Gastroesophageal sphincter (tissue), 4 donors: ENCODE measurements at places on chromosomes 1 and 21. TPM values are rescaled to one million over a fixed set of nuclear protein-coding genes. Genes with fewer than 3 reads are reported as not detected.
A peak's percentile ranks its signal among the peaks of the same experiment; 100 is the strongest.

Gene WNT9A
- total RNA-seq = 7.7 TPM

DNA sequence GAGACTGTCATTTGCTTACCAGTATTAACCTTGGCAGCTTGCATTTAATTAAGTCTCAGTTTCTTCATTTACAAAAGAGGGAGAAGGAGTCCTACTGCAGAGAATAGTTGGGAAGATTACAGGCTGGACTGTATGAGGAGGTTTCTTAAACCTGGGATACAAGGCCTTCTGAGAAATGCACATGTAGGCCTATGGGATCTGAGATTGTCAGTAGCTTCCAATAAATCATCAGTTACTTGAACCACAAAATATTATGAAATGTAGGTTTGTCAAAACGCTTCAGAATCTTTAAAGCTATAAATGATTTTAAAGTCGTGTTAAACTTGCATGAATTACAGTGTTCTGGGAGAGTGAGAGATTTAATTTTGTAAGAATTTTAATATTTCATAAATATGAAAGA is 69.6 kb downstream of the NRIP1 start:
- H3K27ac ChIP-seq = no peak overlapping the region
- ATAC-seq = no peak
- H3K4me3 ChIP-seq = no peak overlapping the region
- H3K36me3 ChIP-seq = peaks cover 6% of the 10 kb centered on the region
- no peaks in the 10 kb centered on the region for H3K4me1 ChIP-seq

DNA sequence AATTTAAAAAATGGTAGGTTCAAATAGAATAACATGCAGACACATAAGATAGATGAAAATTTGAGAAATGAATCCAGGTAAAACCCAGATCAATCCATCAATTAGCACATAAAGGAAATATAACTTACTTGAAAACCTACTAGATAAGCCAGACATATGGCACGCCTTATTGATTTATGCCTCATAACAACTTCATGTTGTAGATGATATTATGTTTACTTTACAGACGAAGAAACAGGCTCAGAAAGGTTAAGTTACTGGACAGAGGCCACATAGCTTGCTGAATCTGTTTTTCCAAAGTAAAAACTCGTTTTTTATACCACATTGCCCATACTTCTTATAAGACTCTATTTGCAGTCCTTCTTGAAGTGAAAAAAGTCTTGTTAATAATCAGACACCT is 22.1 kb upstream of the NCF2 start:
- H3K4me1 ChIP-seq = peaks cover 3% of the 10 kb centered on the region
- no peak overlapping the region for H3K27ac ChIP-seq
- H3K4me3 ChIP-seq = no peak overlapping the region
- H3K27me3 ChIP-seq = no peaks in the 10 kb centered on the region

Gene SAMD13
- not detected for total RNA-seq

DNA sequence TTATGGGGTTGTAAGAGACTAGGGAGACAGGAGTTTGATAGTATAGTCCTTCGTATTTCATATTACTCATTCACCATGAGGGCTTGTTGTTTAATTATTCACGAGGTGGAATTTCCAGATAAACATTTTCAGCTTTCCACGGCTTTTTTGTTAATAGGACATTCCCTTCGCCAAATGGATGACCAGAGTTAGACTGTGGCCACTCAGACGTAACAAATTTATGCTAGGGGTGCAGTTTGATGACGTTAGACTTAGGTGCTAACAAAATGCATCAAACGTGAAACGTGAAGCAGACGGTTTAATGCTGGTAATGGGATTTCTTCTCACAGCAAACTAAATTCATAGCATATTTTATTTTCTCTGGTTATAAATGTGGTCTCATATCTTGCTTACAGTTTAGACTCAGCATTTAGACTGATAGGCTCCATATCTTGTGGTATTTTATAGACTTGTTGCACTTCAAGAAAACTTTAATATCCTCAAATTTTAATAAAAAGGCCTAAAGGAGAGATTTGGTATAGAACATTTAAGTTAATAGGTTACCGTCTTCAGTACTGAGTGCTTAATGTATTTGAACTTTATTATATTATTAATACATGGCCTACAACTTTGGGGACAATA is 2.3 kb downstream of the DHX9 start:
- peaks cover 4% of the 10 kb centered on the region for H3K4me1 ChIP-seq
- H3K27ac ChIP-seq = peak overlapping the region; percentile 97
- peak overlapping the region; percentile 81 for H3K4me3 ChIP-seq
- ATAC-seq = no peak
- H3K36me3 ChIP-seq = peaks cover 31% of the 10 kb centered on the region

DNA sequence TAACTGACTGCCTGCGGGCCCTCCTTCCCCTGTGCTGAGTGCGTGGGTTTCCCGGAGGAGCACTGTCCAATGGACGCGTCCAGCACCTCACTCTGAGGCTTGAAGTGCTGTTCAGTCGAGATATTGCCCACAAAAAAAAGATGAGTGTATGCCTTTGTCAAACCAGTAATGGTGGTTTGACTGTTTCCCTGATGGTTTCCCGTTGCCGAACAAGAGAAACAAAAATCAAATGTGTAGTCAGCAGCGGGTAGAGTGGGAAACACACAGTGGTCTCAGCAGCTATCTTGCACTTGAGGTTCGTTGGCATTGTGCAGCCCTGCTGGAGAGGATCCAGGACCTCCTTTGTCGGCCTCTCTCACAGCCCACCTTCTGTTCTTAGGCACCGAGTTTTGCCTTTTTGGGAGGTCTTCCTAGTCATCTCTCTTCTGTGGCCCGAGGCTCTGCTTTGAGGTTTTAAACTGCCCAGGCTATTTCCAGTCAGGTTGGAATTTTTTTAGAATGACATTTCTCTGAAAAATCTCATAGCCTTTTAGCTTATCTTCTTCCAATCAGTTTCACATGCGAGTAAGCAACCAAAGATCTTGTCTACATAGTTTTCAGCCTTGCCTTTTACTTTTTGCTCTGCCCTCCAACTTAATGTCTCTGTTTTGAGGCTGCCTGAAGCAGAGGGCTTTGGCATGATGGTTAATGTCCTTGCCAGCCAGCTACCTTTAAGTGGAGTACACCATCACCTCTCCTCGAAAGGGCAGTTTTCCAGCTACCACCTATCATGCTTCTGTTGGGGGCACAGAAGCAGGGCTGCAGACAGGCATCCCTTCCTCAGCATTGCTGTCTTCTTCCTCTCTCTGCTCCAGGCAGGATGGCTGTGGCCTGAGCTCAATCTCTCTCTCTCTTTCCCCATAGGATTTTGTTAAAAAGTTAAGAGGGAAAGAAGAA is 132.3 kb downstream of the URB2 start:
- ATAC-seq = no peak
- H3K27ac ChIP-seq = no peak overlapping the region
- H3K27me3 ChIP-seq = no peaks in the 10 kb centered on the region
- no peaks in the 10 kb centered on the region for H3K4me1 ChIP-seq

- H3K4me1 ChIP-seq = no peaks in the 10 kb centered on the region
- H3K4me3 ChIP-seq = no peak overlapping the region
- no peaks in the 10 kb centered on the region for H3K36me3 ChIP-seq
- H3K27ac ChIP-seq = peak overlapping the region; percentile 79
- no peaks in the 10 kb centered on the region for H3K27me3 ChIP-seq
- ATAC-seq = peak; percentile 69
These were observed 33.9 kb upstream of the LBR start for GRCh38 chr1:225461533-225462428.

DNA sequence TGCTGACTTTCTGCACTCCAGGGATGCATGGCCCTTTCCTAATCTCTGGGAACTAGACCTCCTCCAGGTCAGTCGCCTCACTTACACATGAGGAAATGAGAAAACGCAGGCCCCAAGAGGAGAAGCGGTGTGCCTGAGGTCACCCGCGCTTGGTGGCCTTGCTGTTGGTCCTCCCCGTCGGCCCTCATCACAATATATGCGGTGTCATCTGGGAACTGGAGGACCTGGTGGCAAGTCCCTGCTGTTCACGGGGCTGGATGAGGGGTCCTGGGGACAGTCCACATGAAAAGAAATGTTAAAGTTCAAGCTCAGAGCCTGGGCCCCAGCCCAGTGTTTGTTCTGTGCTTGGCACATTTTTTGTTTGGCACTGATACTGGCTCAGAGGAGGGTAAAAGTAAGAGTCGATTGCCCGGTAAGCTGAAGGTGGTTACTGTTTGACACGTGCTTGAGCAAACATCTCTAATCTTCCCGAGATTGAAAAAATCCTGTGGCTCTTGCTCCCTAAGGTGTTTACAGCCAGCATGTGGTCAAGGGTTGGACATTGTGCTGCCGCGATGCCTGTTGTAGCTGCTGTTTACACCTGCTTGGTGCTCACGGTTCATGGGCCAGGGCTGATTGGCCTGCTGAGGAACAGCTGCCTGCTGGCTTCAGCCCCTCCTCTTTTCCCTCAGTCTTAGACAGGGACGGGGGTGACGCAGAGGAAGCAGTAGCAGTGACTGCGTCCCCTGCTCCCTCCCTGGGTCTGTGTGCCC is 5.2 kb downstream of the COQ8A start:
- H3K27me3 ChIP-seq = no peaks in the 10 kb centered on the region
- peaks cover 38% of the 10 kb centered on the region for H3K4me1 ChIP-seq
- H3K27ac ChIP-seq = peak overlapping the region; percentile 50
- H3K4me3 ChIP-seq = no peak overlapping the region
- no peaks in the 10 kb centered on the region for H3K36me3 ChIP-seq

- no peaks in the 10 kb centered on the region for H3K4me1 ChIP-seq
- peaks cover 78% of the 10 kb centered on the region for H3K27me3 ChIP-seq
- no peak overlapping the region for H3K4me3 ChIP-seq
These were observed 261.6 kb downstream of the CAMTA1 start for GRCh38 chr1:7046891-7047290.

Gene AJAP1
- total RNA-seq = 0.32 TPM

Gene GLIS1
- 0.27 TPM for total RNA-seq

DNA sequence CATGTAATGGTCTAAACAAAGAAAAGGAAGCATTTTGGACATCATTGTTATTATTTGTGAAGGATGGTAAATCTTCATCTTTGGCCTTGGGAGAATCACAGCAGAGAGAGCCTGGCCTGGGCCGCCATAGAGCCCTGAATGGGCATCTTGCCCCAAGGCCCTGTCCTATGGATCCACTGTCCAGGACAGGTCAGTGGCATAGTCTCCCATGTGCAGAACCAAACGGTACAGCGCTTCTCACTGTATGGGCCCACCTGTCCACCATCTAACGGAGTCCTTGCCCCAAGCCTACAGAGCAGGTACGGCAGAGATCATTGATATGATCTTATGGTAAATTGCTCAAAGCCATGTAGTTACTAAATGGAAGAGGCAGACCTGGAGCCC is 185.7 kb downstream of the FOXD2 start:
- H3K4me3 ChIP-seq = no peak overlapping the region
- ATAC-seq = no peak
- H3K27ac ChIP-seq = no peak overlapping the region

DNA sequence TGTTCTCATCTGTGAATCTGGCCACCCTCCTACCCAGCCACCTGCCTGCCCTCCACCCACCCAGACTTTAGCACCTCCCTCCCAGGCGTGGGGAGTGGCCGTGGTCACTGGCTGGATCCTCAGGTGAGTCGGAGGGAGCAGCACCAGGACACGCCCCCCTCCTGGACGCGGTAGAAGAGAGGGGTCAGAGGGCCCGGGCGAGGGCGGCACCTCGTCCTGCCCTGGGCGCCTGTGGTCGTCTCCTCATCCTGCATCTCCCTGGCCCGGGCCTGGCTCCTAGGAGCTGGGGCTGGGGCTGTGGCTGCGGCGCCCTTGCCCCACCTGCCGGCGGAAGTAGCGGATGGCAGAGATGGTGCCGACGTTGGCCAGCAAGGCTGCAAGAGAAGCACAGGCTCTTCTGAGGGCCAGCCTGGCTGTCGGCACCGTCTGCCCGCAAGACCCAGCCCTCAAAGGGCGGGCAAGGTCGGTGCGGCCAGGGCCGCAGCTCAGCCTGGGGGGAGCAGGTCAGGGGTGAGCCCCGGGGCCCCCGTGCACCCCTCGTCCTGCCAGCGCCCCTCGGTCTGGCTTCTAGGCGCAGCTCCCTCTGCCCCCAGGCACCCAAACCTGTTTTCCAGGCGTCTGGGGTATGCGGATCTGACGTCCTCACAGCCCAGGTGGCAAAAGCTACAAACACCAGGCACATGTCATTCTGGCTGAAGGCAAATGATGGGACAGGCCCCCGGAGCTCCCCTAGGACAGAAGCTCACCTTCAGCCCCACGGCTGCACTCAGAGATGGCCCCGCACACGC is 5.8 kb downstream of the PERM1 start:
- H3K36me3 ChIP-seq = no peaks in the 10 kb centered on the region
- peak; percentile 81 for ATAC-seq
- no peaks in the 10 kb centered on the region for H3K4me1 ChIP-seq
- no peak overlapping the region for H3K27ac ChIP-seq
- peak overlapping the region; percentile 44 for H3K4me3 ChIP-seq

- H3K27me3 ChIP-seq = peaks cover 23% of the 10 kb centered on the region
- no peak for ATAC-seq
- no peak overlapping the region for H3K27ac ChIP-seq
- H3K4me1 ChIP-seq = no peaks in the 10 kb centered on the region
These were observed 77.7 kb upstream of the SOX13 start for GRCh38 chr1:203995228-203995627.

- no peaks in the 10 kb centered on the region for H3K4me1 ChIP-seq
- H3K4me3 ChIP-seq = no peak overlapping the region
- ATAC-seq = no peak
- H3K27me3 ChIP-seq = no peaks in the 10 kb centered on the region
These were observed 102.3 kb downstream of the TNFSF18 start for GRCh38 chr1:172948457-172948856.

DNA sequence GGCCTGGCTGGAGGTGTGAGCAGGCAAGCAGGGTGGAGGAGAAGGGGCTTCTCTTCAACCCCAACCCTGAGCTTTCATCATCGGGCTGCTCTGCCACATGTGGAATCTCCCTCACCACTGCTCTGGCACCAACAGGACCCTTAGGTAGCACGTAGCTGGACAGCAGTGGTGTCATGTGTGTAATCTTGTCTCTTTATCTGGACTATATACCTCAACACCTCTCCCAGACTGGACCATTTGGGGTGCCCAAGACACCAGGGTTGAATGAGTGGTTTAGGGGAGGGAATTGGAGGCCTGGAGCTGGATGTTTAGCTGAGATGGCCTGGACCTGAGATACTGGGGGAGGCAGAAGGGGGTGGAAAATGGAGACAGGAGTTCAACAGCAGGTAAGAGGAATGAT is 63.0 kb downstream of the UBE2T start:
- no peak overlapping the region for H3K27ac ChIP-seq
- H3K36me3 ChIP-seq = no peaks in the 10 kb centered on the region
- H3K4me3 ChIP-seq = no peak overlapping the region
- ATAC-seq = no peak
- H3K4me1 ChIP-seq = no peaks in the 10 kb centered on the region
- no peaks in the 10 kb centered on the region for H3K27me3 ChIP-seq

- H3K27me3 ChIP-seq = no peaks in the 10 kb centered on the region
- ATAC-seq = no peak
- no peak overlapping the region for H3K4me3 ChIP-seq
- no peak overlapping the region for H3K27ac ChIP-seq
These were observed 42.6 kb upstream of the CTPS1 start for GRCh38 chr1:40936931-40937339.
